ENCODE measurements at places on chromosomes 4 and X.

GRCh38 chrX:132001127-132001526 lies 22.0 kb upstream of the STK26 start:
- no peak for ATAC-seq

- ATAC-seq = no peak
These were observed 22.3 kb upstream of the HERC3 start for GRCh38 chr4:88570001-88570400.

DNA sequence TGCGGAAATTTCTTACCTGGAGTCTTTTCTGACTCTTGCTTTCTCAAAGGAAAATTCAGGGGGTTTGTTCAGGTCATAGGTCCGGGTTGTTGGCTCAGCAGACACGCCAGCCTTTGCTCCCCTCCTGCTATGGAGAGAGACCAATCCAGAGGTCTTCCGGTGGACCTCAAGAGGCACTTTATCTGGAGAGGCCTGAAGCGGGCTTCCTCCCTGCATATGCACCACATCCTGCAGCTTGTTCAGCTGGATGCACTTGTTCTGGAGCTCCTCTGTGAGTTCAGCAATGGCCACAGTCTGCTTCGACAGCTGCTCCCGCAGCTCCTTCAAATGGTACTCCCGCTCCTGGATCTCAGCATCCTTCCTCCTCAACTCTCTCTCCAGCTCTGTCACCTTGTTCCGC lies 10.5 kb downstream of the PRKG2 start:
- ATAC-seq = no peak

DNA sequence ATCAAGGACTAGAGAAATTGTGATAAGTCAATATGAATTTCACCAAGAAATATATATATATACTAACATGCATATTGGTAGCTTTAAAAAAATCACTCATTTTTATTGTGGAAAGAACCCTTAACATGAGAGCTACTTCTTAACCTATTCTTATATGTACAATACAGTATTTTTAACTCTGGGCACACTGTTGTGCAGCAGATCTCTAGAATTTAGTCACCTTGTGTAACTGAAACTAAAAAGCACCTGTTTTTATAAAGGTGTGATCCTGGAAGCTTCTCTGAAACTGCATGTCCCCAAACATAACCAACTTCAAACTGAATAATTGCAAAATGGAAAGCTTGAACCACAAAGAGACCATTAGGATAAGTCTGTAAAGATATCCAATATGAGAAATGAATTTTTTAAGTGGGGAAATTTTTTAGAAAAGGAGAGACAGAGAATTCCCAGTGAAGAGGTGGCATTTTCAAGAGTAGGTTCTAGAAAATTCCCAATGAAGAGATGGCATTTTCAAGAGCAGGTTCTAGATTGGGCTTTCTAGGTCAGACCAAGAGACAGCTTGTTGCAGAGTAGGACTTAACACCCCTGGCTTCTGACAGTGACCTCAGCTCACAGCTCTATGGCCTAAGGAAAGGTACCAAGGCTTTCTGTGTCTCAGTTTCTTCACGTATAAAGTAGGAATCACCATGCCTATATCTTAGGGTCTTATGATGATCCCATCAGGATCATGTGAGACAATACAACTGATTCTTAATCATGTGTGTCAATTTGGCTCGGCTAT lies 22.0 kb upstream of the PPARGC1A start:
- ATAC-seq = no peak

GRCh38 chr4:102560571-102561341 lies 59.6 kb downstream of the NFKB1 start:
- ATAC-seq = no peak

DNA sequence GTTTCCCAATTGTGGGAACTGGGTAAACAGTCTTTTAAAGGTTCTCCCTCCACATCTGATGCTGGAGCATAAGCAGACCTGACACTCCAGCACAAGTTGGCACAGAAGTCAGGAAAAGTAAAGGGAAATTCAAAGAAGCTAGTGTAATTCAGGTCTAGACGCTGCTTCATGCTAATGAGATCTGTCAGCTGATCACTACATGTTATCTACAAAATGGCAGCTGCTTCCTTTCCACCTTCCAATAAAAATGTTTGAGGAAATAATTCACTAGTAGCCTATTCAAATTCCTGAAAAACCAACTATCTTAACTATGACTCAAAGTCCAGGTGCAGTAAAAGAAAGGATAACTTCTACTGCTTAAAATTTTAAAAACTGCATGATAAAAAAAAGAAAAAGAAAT lies 29.3 kb downstream of the DCAF8L2 start:
- ATAC-seq = no peak

GRCh38 chrX:20007962-20008622 lies 17.2 kb upstream of the BCLAF3 start:
- no peak for ATAC-seq

DNA sequence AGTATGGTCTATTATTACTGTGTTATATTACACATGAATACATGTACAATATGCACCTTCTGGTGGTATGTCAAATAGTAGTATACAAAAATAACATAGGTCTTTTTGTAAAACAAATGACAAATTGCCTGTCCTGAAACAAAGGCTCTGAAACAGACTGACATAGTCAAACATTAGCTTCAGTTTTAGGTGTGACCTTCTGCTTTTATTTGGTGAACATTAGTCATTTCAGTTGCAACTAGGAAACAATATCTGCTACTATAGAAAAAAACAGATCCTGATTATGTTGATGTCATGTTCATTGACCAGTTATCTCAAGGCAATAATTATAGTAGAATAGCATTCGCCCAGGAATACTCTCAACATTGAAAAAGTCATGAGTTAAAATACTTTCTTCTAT lies 123.0 kb downstream of the CHRNA9 start:
- no peak for ATAC-seq

All from motor neuron (in vitro differentiated cells).